H9 (cell line): ENCODE measurements at places on chromosomes 6 and 20.

DNA sequence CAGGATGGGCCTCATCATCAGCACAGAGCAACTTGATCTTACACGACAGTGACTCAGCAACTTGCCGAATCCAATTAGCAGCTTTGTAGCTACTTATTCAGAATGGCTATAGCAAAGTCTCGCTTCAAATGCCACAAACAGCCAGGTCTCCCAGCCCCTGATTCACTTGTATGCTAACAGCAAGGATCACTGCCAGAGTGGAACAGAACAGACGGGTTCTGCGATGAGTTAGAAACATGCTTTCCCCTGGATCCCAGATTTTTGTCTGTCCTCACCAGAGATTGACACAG, 254.4 kb downstream of the NRN1 start:
- peak; percentile 66 for DNase-seq

- DNase-seq = no peak
Observed at GRCh38 chr6:11275598-11275997, 43.1 kb upstream of the NEDD9 start.

GRCh38 chr20:16485401-16485800, 87.8 kb downstream of the KIF16B start:
- no peak for DNase-seq

- DNase-seq = no peak
Observed at GRCh38 chr6:10685092-10685915, 9.1 kb downstream of the C6orf52 start.

DNA sequence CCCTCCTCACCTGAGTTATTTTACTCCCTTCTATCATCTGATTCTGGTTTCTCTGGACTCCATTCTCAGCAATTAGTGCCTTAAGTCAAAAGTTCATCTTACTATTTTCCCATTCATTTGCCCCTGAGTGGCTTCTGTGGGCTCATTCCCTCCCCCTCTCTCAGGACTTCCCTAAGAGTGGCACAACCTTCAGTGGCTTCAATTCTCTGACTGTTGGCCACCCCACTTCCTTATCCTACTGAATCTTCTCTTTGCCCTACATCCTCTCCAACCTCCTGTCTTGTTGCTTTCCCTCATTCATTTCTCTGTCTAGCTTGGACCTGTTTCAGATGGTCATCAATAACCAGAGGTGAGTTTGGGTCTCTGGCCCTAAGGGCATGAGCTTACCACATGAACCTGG, 61.1 kb upstream of the GLP1R start:
- DNase-seq = no peak

DNA sequence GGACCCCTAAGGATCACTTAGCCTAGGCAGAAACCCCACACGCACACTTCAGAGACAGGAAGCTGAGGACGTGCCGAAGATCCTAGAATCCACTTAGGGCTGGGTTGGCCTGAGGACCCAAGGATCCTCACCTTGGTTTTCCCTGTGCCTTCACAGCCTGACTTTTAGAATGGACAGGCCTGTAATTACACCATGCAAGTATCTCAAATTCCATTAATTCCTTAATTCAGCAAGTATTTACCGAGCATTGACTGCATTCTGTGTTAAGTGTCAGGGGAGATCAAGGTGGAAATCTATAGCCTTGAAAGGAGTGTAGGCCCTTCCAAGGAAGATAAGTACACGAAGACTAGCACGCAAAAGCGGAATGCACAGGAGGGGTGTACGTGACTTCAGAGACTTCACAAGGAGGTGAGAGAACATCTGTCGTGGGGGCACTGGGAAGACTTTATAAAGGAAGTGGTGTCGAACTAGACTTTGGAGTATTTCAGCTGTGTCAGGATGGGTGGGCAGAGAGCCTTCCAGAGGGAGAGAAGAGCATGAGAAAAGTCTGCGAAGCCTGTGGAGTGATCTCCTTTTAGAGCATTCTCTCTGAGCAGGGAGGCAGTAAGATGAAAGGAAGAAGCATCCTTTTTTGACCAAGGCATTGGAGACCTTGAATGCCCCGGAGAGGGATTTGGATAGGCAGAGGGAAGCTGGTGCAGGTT, 4.0 kb downstream of the DSP start:
- no peak for DNase-seq

DNA sequence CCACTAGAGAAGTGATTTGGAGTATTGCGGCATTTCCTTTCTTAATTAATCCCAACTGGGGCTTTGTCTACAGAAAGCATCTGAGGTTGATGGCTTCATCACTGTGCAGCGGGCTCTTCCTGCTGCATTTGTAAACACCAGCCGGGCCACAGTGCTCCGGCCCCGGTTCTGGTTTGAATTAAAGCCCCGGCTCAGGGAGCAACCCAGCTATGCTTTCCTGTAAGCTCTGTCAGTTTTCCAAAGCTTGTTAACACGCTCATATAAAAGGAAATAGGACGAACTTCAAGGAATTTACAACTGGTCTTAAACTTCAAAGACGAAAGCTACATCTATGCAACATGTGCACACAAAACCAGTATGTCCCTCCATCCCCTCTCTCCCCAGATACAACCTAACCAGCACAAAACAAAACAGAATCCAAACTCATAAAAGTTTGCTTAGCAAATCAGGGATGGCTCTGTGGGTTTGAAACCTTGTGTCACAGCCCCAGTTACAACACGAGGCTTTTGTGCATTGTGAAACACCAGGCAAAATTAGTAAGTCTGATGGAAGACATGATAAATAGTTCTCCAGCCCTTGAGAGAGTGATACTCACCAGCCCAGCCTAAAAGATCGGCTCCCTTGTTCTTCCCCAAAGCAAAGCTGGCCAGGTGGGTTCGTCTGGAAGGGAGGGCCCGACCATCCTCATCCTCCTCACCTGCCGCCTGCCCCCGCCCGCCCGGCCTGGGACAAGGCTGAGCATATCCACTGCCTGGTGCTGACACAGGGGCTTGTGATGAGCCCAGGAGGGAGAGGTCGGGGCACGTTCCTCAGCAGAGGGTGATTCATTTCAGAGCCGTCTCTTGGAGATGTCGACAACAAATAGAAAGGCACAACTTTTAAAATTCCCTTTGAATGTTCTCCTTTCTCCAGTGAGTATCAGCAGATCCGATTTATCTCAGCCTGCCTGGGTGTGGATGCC, 197.9 kb downstream of the TFAP2C start:
- no peak for DNase-seq

DNA sequence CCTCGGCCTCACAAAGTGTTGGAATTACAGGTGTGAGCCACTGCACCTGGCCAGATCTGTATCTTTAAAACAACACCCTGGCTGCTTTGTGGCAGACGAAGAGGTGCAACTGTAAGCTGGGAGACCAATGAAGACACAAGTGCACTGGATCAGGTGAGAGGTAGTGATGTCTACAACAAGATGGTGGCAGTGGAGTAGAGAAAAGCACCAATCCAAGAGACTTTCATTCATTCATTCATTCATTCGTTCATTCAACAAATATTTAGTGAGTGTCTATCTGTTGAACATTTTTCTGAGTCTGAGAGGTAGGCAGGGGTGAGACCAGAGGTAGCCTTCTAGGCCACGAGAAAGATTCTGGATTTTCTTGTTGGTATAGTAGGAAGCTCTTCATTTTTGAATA, 36.9 kb upstream of the TTPAL start:
- DNase-seq = no peak

GRCh38 chr6:119040636-119041035, 37.8 kb downstream of the FAM184A start:
- no peak for DNase-seq

- DNase-seq = peak; percentile 88
Observed at GRCh38 chr6:161498359-161498758, 224.5 kb upstream of the AGPAT4 start.

DNA sequence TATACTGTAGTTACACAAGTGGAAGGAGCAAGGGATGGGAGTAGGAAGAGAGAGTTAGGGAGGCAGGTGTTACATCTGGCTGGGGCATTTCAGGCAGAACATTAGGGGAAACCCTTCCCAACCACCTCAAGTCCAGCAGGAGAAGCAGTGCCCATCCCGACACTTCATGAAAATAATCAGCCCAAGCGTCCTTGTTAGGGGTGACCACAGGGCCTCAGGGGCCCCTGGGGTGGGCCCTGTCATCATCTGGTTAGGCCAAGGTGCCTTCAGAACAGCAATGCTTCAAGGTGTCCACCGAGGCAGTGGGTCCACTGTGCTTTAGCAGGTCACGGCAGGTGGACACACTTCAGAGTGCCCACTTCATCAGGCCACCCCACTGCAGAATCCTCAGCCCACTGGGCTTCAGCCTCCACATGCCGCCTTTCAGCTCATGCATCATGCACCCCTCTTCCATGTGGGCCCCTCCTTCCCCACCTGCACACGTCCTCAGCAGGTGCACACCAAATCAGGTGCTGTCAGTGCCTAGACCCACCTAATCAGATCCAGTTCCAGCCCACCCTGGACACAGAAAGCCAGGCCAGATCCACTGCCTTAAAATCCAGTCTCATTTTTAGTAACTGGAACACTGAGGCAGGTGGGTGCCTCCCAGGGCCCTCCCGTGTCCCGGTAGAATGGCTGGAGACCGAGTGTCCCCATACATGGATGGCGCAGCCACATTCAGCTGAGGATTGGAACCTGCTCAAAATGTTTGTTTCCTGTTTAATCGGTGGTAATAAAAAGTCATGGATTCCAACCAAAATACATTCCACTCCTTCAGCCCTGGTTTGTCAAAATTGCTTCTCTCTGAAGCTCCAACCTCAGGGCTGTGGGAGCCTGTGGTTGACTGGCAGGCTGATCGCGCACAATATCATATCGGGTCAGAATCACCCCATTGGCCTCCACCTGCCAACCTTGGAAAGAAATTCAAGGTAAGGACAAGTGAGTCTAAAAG, 99.5 kb downstream of the ANKRD60 start:
- DNase-seq = peak; percentile 14
